ENCODE measurements at places on chromosomes 6 and 20. TPM values are rescaled to one million over a fixed set of nuclear protein-coding genes. Genes with fewer than 3 reads are reported as not detected.

The ELOVL4 gene
- 4.5 TPM for polyA plus RNA-seq

The SLC17A3 gene
- polyA plus RNA-seq: not detected

The HNF4A gene
- polyA plus RNA-seq: 51.5 TPM

The SNAI1 gene
- 7.9 TPM for polyA plus RNA-seq

The TMEM74B gene
- 1.9 TPM for polyA plus RNA-seq
